Muscle of leg (tissue), 16 donors: ENCODE measurements at places on chromosomes 12 and 14. TPM values are rescaled to one million over a fixed set of nuclear protein-coding genes. Genes with fewer than 3 reads are reported as not detected.
A peak's percentile ranks its signal among the peaks of the same experiment; 100 is the strongest.

The RERG gene
- 8.1 TPM for total RNA-seq

The DHRS7 gene
- 87.8 TPM for total RNA-seq

The DPPA3 gene
- not detected for total RNA-seq

The TGM1 gene
- total RNA-seq: 0.71 TPM

The TSPAN9 gene
- total RNA-seq: 56.6 TPM

DNA sequence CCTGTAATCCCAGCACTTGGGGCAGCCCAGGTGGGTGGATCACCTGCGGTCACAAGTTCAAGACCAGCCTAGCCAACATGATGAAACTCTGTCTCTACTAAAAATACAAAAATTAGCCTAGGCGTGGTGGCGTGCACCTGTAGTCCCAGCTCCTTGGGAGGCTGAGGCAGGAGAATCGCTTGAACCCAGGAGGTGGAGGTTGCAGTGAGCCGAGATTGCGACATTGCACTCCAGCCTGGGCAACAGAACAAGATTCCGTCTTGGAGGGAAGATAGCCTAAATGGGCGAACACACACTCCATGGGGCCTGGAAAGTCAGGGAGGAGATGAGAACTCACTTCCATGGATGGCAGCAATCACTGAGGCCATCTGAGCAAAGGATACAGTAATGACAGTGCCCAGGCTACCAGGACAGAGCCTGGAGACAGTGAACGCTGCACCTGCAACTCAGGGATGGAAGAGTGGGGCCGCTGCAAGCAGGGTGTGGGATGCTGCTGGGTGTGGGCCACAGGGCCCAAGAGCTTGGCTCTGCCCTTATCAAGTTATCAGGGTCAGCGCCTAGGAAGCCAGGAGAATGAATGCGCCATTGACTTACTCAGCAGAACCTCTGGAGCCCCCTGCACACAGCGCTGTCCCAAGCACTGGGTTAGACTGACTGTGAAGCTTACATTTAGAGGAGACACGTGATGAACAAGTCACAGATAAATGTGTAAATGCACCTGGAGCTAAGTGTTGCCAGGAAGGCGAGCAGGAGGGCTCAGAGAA is 28.9 kb downstream of the FOXN3 start:
- peaks cover 29% of the 10 kb centered on the region for H3K4me1 ChIP-seq
- H3K4me3 ChIP-seq: no peak overlapping the region
- H3K27ac ChIP-seq: no peak overlapping the region
- no peaks in the 10 kb centered on the region for H3K27me3 ChIP-seq

GRCh38 chr14:68655021-68655831 is 137.6 kb downstream of the ZFP36L1 start:
- DNase-seq: peak; percentile 88
- H3K4me1 ChIP-seq: peaks cover 73% of the 10 kb centered on the region
- H3K27me3 ChIP-seq: no peaks in the 10 kb centered on the region

- H3K27me3 ChIP-seq: no peaks in the 10 kb centered on the region
- H3K4me1 ChIP-seq: no peaks in the 10 kb centered on the region
- no peak overlapping the region for H3K27ac ChIP-seq
- peaks cover 41% of the 10 kb centered on the region for H3K36me3 ChIP-seq
Observed at GRCh38 chr14:77421201-77421600, 2.1 kb downstream of the NOXRED1 start.

DNA sequence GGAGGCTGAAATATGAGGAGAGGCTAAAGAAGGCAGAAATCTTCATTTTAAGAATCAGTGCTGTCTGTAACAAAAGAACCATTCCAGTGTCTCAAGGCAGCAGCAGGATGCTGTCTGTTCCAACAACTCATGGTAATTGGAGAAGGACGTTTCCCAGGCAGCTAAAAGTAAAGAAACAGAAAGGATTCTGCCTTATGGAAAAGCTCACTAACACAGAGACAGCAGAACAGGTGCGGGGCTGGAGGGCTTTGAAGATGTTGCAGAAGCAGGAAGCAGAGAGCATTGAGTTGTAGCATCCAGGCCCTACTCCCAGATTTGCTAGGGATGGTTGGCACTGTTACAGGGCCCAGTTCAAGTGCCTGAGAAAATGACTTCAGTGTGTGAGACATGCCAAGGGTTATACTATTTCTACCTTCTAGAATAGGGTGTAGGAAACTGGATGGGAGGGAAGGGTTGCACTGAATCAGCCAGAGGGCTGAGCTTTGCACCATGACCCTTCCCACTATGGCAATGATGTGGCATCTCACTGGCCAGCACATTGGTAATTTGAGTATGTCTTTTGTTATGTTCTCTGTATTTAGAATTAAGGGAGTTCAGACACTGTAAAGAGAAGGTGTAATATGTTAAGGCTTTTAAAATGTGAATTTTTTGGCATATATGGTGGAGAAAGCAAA is 160.0 kb upstream of the FBXO33 start:
- H3K4me3 ChIP-seq: no peak overlapping the region
- no peaks in the 10 kb centered on the region for H3K36me3 ChIP-seq
- H3K27ac ChIP-seq: peak overlapping the region; percentile 13

DNA sequence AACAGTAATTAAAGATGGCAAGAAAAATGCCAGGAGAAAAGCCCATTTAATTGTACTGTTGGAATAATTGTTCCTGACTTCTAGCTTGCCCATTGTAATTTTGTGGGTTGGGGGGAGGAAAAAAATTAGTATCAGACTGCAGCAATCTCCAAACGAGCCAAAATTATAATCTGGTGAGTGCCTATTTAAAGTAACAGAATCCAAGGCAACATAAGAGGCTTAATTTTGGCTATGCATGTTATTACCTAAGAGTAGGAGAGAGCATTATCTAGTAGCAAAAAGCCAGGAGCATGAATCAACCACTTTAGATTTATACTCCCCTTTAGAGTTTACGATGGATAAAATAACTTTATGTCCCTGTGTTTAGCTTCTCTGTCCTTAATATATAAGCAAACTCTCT is 14.6 kb upstream of the DENND5B start:
- DNase-seq: no peak
- H3K4me3 ChIP-seq: no peak overlapping the region
- no peak overlapping the region for H3K27ac ChIP-seq
- H3K27me3 ChIP-seq: no peaks in the 10 kb centered on the region

GRCh38 chr14:78088916-78089315 is 81.3 kb upstream of the NRXN3 start:
- peak; percentile 55 for DNase-seq
- H3K4me3 ChIP-seq: no peak overlapping the region
- H3K36me3 ChIP-seq: no peaks in the 10 kb centered on the region
- H3K4me1 ChIP-seq: no peaks in the 10 kb centered on the region

- H3K27ac ChIP-seq: no peak overlapping the region
- no peaks in the 10 kb centered on the region for H3K4me1 ChIP-seq
- H3K4me3 ChIP-seq: no peak overlapping the region
- no peaks in the 10 kb centered on the region for H3K27me3 ChIP-seq
Observed at GRCh38 chr12:119746169-119746568, 78.2 kb downstream of the PRKAB1 start.

GRCh38 chr12:116068853-116069252 is 208.6 kb downstream of the MED13L start:
- no peak overlapping the region for H3K4me3 ChIP-seq
- H3K4me1 ChIP-seq: peaks cover 5% of the 10 kb centered on the region
- H3K27ac ChIP-seq: no peak overlapping the region
- no peaks in the 10 kb centered on the region for H3K27me3 ChIP-seq
